Activated CD8-positive, alpha-beta T cell treated with anti-CD3 and anti-CD28 coated beads, Interleukin-2, amount 10 ng/mL, durations not matched to agents 7 days and 5 days (primary cell): ENCODE measurements at places on chromosomes 5 and 9.

- H3K27me3 ChIP-seq, result no peaks in the 10 kb centered on the region
- no peak for DNase-seq
- H3K36me3 ChIP-seq, result peaks cover 21% of the 10 kb centered on the region
- peak overlapping the region; percentile 4 for H3K27ac ChIP-seq
Measured at GRCh38 chr9:20294046-20294750, 328.1 kb downstream of the MLLT3 start.

- no peaks in the 10 kb centered on the region for H3K36me3 ChIP-seq
- H3K27ac ChIP-seq, result no peak overlapping the region
- peaks cover 4% of the 10 kb centered on the region for H3K4me1 ChIP-seq
- DNase-seq, result no peak
- H3K27me3 ChIP-seq, result peaks cover 18% of the 10 kb centered on the region
Measured at GRCh38 chr5:14168144-14168792, 25.1 kb downstream of the TRIO start.

DNA sequence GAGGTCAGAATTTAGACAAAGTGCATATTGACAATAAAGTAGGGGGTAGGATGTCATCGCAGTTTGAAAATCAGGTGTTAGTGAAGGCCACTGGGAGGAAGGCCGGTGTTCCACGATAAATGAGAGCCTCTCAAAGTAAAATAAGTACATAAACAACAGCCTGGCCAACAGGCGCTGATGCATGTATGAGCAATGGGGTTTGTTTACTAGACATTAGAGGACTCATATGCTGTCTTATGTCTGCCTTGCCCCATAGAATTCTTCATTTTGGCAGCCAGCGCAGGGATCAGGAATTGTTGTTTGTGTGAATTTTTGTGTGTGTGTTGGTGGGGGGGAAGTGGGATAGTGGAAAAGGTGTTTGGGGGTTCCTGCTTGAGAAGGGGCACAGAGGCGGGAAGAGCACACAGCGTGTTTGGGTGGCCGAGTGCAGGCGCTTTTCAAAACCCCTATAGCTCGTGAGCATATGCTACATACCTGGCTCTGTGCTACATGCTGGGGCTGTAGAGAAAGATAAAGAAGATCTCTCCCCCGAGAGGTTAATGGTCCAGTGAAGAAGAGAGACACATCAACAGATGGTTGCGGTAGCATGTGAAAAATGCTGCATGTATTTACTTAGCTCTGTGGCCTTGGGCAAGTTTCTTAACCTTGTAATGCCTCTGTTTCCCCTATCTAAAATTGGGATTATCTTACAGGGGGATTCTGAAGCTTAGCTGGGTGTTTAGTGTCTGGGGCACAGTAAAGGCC is 11.5 kb downstream of the SNX30 start:
- H3K4me1 ChIP-seq, result peaks cover 25% of the 10 kb centered on the region
- peaks cover 5% of the 10 kb centered on the region for H3K27me3 ChIP-seq
- peaks cover 13% of the 10 kb centered on the region for H3K36me3 ChIP-seq
- DNase-seq, result no peak
- H3K4me3 ChIP-seq, result no peak overlapping the region

- H3K4me3 ChIP-seq, result no peak overlapping the region
- peak overlapping the region; percentile 8 for H3K27ac ChIP-seq
- H3K4me1 ChIP-seq, result no peaks in the 10 kb centered on the region
- H3K27me3 ChIP-seq, result no peaks in the 10 kb centered on the region
- no peak for DNase-seq
Measured at GRCh38 chr5:32042551-32042961, 131.6 kb downstream of the GOLPH3 start.

- H3K27ac ChIP-seq, result no peak overlapping the region
- no peak for DNase-seq
- no peaks in the 10 kb centered on the region for H3K27me3 ChIP-seq
- H3K4me1 ChIP-seq, result no peaks in the 10 kb centered on the region
- H3K4me3 ChIP-seq, result no peak overlapping the region
Measured at GRCh38 chr9:120454467-120454866, 125.5 kb downstream of the CDK5RAP2 start.

DNA sequence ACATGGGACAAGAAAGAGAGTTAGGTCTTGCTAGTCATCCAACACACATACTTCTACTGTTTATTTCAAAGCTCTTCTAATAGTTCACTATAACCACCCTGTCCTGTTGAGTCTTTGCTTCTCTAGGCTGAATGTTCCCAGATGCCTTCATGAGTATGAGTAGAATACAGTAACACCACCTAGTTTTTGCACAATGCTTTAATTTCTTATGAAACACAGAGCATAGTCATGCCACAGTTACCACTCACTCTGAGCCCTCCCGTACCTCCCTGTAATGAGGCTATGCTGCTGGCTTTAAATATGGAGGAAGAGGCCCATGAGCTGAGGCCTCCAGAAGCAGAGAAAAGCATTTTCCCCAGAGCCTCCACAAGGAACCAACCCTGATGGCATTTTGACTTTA is 75.0 kb upstream of the SLC1A3 start:
- peaks cover 4% of the 10 kb centered on the region for H3K27me3 ChIP-seq
- no peaks in the 10 kb centered on the region for H3K36me3 ChIP-seq
- DNase-seq, result no peak
- no peaks in the 10 kb centered on the region for H3K4me1 ChIP-seq
- H3K4me3 ChIP-seq, result no peak overlapping the region

- H3K4me1 ChIP-seq, result peaks cover 3% of the 10 kb centered on the region
- H3K27me3 ChIP-seq, result peaks cover 8% of the 10 kb centered on the region
- H3K36me3 ChIP-seq, result no peaks in the 10 kb centered on the region
- H3K27ac ChIP-seq, result no peak overlapping the region
- DNase-seq, result no peak
Measured at GRCh38 chr9:129724456-129725190, 28.2 kb downstream of the PTGES start.

GRCh38 chr9:93603011-93603410 is 26.6 kb downstream of the PHF2 start:
- peaks cover 9% of the 10 kb centered on the region for H3K36me3 ChIP-seq
- no peak overlapping the region for H3K4me3 ChIP-seq
- no peaks in the 10 kb centered on the region for H3K27me3 ChIP-seq
- no peak overlapping the region for H3K27ac ChIP-seq
- peaks cover 29% of the 10 kb centered on the region for H3K4me1 ChIP-seq

- H3K4me1 ChIP-seq, result no peaks in the 10 kb centered on the region
- peak overlapping the region; percentile 47 for H3K27ac ChIP-seq
Measured at GRCh38 chr5:143297756-143298155, 105.7 kb downstream of the NR3C1 start.

DNA sequence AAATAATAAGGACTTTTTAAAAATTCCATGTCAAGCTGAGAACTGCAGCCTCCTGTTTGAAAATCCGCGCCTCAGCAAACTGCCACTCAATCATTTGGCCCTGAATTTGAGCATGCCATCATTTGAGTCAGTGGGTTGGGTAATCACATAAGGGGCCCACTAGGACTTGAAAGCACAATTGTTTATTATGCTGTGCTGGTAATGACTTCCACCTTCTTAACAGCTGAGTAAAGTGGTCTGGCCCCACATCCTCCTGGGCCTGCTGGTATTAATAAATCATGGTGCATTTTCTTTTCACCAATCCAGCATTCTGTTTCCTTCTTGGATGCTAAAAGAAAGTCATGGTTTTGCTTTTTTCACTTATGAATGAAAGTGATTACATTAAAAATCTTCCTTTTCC is 103.0 kb upstream of the CTSL start:
- no peak overlapping the region for H3K27ac ChIP-seq
- DNase-seq, result no peak
- no peaks in the 10 kb centered on the region for H3K36me3 ChIP-seq
- no peak overlapping the region for H3K4me3 ChIP-seq
- no peaks in the 10 kb centered on the region for H3K27me3 ChIP-seq
- H3K4me1 ChIP-seq, result no peaks in the 10 kb centered on the region

DNA sequence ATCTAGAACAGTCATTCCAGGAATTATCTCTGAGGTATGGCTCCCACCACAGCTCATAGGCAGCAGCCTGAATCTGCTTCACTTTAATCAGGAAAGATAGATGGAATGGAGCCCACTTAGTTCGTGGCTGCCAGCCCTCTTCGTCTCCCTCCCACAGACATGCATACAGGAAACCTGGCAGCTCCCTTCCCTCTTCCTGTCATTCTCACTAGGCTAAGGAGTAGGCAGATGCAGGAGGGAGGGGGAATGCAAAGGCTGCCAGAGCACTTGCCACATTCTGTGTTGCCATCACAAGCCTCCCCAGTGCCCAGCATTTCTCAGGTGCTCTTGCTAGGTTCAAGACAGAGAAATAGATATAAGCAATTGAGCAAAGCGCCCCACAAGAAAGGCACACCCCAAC is 378.9 kb downstream of the ELAVL2 start:
- no peaks in the 10 kb centered on the region for H3K4me1 ChIP-seq
- no peak overlapping the region for H3K27ac ChIP-seq
- no peaks in the 10 kb centered on the region for H3K36me3 ChIP-seq
- H3K27me3 ChIP-seq, result no peaks in the 10 kb centered on the region
- H3K4me3 ChIP-seq, result no peak overlapping the region

DNA sequence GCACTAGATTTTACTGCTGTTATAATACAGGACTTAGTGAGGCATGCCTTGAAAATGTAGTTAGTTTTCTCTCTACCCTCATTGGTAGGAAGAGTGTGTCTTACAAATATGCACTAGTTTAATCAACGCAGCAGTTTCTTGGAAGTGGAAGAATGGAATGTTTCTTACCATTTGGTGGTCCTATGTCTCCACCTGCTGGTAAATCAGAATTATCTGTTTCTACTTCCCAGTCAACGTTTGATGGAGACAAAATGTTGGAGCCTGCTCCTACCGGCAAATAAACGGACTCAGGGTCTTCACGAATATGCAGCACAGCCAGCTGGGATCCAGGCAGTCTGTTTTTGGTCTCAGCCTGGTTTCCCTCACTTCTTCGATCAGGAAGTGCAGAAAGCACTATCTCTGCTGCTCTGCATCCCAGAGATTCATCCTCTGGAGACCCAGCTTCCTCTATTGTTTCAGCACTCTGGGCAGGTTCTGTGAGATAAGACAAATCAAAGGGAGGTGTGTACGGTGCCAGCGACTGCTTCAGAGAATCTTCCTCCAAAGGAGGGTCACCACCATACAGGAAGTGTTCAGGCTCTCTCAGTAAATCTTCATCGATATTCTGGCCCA is 59.5 kb upstream of the PCA3 start:
- DNase-seq, result no peak
- H3K27ac ChIP-seq, result no peak overlapping the region
- H3K4me3 ChIP-seq, result no peak overlapping the region
- peaks cover 25% of the 10 kb centered on the region for H3K27me3 ChIP-seq
- peaks cover 7% of the 10 kb centered on the region for H3K4me1 ChIP-seq

DNA sequence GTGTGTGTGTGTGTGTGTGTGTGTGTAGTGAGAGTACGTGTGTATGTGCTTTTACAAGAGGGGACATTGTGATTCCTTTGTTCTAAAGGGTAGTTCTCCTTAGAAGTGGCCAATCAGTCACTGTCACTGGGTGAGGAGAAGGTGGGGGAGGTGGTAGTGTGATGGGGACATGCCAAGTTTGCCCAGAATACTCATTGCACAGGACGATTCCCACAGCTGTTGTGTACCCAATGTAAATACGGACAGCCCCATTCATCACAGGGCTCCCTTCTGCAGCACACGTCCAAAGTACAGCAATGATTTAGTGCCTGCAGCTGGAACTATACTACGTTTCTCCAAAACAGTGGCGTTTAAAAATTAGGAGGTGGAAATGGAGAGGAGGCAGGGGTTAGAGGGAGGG is 287.8 kb downstream of the TLR4 start:
- no peak for DNase-seq
- H3K4me3 ChIP-seq, result no peak overlapping the region

DNA sequence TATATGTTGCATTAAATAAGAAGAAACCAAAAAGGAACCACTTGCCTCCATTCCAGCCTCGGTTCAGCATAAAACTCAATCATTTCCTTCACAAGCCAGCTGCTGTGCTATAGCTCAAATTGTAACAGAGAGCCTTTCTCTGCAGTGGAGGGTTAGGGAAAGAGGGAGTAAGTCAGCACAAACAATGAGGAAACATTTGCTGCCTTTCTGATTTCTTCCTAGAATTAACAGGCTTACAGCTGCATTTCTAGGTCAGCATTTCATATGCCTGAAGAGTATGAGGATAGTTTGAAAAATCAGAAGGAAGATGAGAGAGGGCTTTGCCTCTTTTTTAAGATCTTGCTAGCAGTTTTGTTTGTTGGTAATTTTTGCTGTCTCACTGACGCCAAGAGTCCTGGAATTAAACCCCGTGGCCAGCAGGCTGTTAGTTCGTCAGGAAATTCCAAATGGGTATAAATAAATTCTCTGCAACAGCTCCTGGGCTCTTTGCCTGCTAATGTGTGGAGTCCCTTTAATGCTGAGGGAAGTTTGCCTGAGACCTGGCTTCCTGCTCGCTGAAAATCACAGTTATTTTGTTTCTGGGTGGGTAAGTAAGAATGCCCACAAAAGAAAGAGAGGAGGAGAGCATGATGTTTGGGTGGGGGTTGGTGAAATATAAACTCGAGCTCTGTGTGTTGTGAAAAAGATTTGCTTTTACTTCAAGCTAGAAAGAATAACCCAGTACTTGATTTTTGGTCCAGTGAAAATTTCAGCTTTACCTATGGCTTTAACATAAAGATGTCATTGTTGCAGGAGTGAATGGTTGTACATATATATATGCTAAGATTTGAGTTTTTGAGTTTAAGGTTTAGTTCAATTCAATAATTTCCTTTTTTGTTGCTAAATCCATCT is 148.1 kb upstream of the DMRT1 start:
- no peak for DNase-seq
- H3K27ac ChIP-seq, result no peak overlapping the region
- H3K4me3 ChIP-seq, result no peak overlapping the region
- peaks cover 9% of the 10 kb centered on the region for H3K4me1 ChIP-seq
- H3K36me3 ChIP-seq, result no peaks in the 10 kb centered on the region
